Stomach (tissue), 19 donors: ENCODE measurements at places on chromosomes 2 and 18. TPM values are rescaled to one million over a fixed set of nuclear protein-coding genes. Genes with fewer than 3 reads are reported as not detected.
A peak's percentile ranks its signal among the peaks of the same experiment; 100 is the strongest.

ITPRIPL1 gene
- 3.9 TPM for total RNA-seq

CHRNG gene
- total RNA-seq = not detected

- DNase-seq = peak; percentile 48
These were observed 150.3 kb downstream of the SH3RF3 start for GRCh38 chr2:109279243-109279860.

- no peak for DNase-seq
These were observed 72.1 kb downstream of the BCL2 start for GRCh38 chr18:63247506-63247905.

- DNase-seq = no peak
These were observed 9.6 kb upstream of the LRP1B start for GRCh38 chr2:142140434-142140845.

DNA sequence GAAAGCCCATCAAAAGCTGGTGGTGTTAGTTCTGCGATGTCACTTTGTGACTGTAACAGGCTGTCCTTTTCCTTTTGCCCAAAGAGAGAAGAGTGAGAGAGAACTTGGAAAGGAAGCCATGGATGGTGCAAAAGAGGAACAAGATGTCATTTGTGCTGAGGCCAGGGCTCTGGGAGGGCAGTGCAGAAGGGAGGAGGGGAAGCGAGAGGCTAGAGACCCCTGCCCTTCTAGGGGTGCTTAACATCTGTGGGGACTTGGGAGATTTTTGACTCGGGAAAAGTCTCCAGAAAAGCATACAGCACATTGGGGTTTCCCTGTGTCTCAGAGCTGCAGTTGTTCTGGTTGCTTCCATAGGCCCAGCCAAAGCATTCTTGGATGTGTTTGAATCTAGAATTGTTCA, 49.6 kb downstream of the ZBTB7C start:
- DNase-seq = no peak

DNA sequence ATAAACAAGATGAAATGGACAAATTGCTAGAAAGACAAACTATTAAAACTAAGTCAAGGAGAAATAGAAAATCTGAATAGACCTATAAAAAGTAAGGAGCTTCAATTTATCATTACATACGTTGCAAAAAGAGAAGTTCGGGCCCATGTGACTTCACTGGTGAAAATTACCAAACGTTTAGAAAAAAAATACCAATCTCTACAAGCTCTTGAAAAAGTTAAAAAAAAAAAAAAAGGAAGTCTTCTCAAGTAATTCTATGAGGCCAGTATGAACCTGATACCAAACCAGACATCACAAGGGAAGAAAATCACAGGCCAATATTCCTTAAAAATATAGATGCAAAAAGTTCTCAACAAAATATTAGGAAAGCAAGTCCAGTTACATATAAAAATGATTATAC, 20.2 kb upstream of the ACVR2A start:
- DNase-seq = no peak

DNA sequence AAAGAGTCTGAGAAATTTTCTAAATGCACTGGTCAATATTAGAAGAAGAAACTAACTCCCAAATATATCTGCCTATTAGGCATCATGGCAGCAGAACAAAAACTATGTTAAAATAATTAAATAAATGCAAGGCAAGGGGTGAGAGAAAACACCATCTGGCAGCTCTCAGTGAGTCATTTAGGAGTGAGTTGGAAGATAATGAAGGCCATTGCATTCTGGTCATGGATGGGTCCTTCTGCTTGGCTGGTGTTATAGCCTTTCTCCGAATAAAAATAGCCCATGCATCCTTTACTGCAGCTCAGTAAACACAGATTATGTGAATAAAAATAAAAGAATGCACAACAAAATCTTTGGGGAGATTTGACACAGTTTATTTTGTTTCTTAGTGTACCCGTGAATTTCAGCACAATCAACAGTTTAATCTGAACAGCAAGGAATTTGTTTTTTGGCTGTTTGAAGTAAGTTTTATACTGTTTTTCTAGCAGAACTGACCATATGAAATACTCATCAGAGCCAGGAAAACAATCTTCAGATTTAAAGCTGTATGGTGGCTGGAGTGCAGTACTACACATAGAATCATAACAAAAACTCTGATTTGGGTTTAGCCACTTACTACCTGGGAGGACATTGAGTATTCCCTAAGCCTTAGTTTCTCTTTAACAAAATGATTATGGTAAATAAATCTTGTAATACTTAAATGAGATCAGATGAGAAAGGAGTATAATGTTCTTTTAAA, 225.1 kb upstream of the ITGA4 start:
- no peak for DNase-seq
